Esophagus muscularis mucosa (tissue), 4 donors: ENCODE measurements at places on chromosomes 5 and 9.

- H3K36me3 ChIP-seq = no peaks in the 10 kb centered on the region
- peaks cover 45% of the 10 kb centered on the region for H3K4me1 ChIP-seq
- H3K27me3 ChIP-seq = peaks cover 25% of the 10 kb centered on the region
- DNase-seq = no peak
- no peak overlapping the region for H3K27ac ChIP-seq
Measured at GRCh38 chr9:89175828-89176261, 2.8 kb downstream of the SHC3 start.

- H3K27me3 ChIP-seq = no peaks in the 10 kb centered on the region
- H3K36me3 ChIP-seq = no peaks in the 10 kb centered on the region
- no peaks in the 10 kb centered on the region for H3K4me1 ChIP-seq
- DNase-seq = peak; percentile 66
- no peak overlapping the region for H3K27ac ChIP-seq
- no peak overlapping the region for H3K4me3 ChIP-seq
Measured at GRCh38 chr5:153513156-153513555, 22.7 kb downstream of the GRIA1 start.

- H3K27me3 ChIP-seq = no peaks in the 10 kb centered on the region
- H3K4me3 ChIP-seq = peak overlapping the region; percentile 65
- no peak for DNase-seq
- no peak overlapping the region for H3K27ac ChIP-seq
- H3K4me1 ChIP-seq = peaks cover 20% of the 10 kb centered on the region
Measured at GRCh38 chr9:14993061-14993800, 83.0 kb upstream of the FREM1 start.

DNA sequence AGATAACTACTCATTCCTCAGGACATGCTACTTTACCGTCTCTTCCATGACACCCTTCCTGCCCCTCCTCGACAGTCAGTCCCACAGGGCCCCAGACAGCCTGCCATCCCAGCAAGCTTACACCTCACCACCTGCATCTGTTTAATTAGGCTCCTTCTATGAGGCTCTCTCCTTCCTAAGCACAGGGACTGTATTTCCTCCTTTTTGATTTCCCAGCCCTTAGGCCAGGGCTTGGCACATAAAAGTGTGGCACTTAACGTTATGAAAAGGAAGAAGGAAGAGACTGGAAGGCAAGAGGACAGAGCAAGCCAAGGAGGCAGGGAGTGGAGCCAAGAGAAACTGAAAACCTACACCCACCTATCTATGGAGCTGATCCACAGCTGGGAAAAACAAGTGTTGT lies 146.8 kb downstream of the SIL1 start:
- peak; percentile 60 for DNase-seq
- H3K4me1 ChIP-seq = no peaks in the 10 kb centered on the region
- no peaks in the 10 kb centered on the region for H3K36me3 ChIP-seq
- H3K27me3 ChIP-seq = no peaks in the 10 kb centered on the region
- no peak overlapping the region for H3K27ac ChIP-seq

GRCh38 chr5:67215519-67216471 lies 19.2 kb upstream of the CD180 start:
- no peaks in the 10 kb centered on the region for H3K27me3 ChIP-seq
- DNase-seq = no peak
- H3K36me3 ChIP-seq = no peaks in the 10 kb centered on the region
- H3K4me3 ChIP-seq = no peak overlapping the region

DNA sequence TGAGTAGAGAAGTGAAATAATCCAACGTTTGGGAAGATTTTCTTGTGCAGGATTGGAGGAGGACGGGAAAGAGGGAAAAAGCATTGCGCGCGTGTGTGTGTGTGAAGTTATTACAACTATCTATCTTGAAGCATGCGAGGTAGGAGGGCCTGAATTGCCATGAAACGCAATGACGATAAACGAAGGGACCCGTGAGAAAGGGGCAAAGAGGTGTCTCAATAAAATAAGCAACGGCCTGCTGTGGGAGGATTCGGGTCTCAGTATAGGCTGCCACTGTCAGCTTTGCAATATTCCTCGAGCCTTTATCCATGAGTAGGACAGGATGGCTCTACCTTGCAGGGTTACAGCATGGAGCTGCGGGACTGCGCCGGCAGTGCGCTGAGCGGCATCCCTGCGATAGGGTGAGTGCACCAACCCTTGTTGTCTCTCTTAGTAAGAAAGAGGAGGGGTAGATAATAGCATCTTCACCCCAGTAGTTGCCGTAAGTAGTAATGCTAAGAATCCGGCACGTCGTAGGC lies 631 bp upstream of the RCL1 start:
- H3K27me3 ChIP-seq = no peaks in the 10 kb centered on the region
- H3K4me3 ChIP-seq = peak overlapping the region; percentile 74
- peaks cover 10% of the 10 kb centered on the region for H3K4me1 ChIP-seq
- no peaks in the 10 kb centered on the region for H3K36me3 ChIP-seq
- DNase-seq = no peak
- peak overlapping the region; percentile 85 for H3K27ac ChIP-seq

DNA sequence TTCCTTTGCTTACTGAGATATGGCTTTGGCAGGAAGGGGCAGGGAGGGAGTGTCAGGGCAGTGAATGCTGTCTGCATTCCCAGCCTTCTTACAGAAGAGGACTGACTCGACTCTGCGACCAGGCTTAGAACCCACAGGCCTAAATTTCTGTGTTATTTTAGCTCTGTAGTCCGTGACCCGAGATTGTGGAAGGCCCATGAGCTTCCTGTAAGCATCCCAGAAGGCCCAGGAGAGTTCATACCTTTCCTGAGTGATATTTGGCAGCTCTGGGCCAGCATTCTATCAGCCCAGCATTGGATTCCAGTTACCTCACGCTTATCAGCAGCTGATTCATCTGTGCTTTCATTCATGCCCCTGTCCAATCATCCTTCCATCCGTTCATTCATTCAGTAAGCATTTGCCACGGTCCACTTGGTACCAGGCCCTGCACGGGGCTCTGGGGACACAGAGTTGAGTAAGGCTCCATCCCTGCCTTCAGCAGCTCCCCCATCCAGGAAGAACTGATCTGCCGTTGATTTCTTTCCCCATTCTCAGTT lies 28.2 kb upstream of the RPL26L1 start:
- H3K36me3 ChIP-seq = peaks cover 41% of the 10 kb centered on the region
- H3K27ac ChIP-seq = peak overlapping the region; percentile 72
- peaks cover 25% of the 10 kb centered on the region for H3K4me1 ChIP-seq
- H3K27me3 ChIP-seq = no peaks in the 10 kb centered on the region
